ENCODE measurements at places on chromosomes 3 and 15.

GRCh38 chr15:101458158-101458900 lies 31.2 kb downstream of the PCSK6 start:
- DNase-seq: no peak

DNA sequence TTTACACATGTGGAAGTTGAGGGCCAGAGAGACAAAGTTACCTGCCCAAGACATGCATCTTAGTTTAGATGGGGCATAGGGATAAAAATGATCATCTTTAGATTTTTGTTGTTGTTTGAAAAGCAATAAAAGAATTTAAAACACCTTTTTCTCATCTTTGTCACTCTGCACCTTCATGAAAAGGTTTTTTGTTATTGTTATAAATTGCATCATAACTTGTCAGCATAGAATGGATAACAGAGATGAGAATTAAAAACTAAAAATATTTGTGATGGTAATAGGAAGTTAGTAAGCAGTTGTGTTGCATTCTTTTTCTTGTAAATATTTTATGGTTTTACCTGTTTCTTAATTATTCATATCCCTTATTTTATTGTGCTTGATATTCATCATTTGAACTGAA lies 13.4 kb upstream of the ZBTB47 start:
- DNase-seq: no peak

DNA sequence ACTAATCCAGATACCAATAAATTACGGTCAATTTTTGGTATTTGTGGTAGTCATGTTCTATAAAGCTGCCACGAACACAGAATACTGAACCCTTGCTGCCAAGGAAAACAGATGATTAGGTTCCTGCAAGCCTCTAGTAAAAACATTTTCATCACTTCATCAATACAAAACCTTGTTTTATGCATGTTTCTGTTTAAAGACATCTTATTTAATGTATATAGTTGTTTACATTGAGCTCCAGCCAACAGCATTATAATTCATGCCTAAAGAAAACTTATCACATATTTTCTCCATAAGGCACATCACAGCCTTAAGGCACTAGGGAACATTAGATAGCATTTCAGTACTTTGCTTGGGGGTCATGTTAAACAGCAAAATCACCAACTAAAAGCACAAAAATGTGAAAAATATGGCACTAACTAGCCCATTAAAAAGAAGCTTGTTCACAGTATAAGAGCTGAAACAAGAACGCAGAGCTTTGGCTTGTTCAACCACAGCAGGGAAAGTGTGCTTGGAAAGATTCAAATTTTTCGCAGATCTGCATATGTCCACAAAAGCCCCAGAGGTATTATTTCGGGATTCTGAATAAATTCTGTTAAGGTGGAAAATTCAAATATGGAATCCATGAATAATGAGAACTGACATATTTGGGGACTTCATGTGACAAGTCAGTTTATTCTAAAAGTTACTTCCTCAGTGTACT lies 27.7 kb downstream of the POLQ start:
- DNase-seq: no peak

- no peak for DNase-seq
Measured at GRCh38 chr3:111846039-111846438, 13.0 kb upstream of the PHLDB2 start.

DNA sequence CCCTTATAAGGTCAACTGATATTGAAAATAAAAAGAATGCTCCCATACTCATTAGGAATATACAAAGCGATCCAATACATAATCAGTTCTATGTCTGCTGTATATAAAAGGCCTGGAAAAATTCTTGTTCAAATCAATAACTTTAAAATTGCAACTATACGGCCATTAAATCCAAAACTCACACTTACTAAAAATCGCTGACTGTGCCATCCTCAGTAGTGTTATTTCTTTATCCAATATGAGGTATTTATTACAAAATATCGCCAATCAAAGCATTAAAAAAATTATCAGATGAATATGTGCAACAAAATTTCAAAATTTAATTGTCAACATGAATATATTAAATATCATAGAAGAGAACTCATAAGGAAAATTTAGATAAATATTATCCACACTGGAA lies 146.5 kb downstream of the PLD1 start:
- DNase-seq: no peak

DNA sequence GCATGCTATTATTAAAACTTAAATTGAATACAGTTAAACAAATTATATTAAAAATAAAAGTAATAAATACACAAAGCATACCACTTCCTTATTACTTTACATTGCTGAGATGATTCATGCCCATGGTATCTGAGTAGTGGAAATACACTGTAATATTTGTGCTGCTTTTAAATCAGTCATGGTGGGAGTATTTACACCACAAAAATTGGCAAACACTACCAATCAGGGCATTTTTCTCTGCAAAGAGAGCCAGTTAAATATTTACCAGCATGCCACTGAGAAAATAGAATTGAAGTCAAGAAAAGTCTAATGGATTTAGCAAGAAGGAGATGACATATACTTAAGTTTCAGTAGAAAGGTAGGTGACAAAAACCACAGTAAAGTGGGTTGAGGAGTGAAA lies 19.6 kb downstream of the PPARG start:
- peak; percentile 90 for DNase-seq

DNA sequence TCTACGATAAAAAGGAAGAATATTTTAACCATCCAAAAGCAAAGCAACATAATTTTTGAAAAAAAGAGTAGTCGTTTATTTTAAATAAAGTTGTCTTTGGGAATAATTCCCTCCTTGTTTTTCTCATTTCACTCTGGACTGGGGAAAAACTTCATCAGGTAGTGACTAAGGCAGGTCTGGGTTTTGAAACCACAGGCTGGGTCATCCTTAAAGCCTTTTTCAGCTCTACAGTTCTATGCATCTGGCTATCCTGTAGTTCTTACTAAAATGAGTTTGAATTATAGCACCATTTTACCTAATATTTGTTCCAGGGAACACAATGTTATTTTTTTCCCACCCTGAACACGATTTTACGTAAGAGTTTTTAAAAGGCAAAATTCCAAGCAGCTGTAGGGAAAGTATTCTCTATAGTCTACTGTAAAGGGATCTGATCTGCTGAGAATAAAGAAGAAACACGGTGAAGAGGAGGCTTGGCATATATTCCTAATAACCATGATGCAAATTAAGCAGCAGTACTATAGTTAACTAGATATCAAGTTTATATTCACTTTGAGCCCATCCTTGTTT lies 107.7 kb downstream of the OSBPL10 start:
- DNase-seq: no peak

All from bronchial epithelial cell (primary cell).